Keratinocyte (primary cell): ENCODE measurements at places on chromosomes 1 and 21. TPM values are rescaled to one million over a fixed set of nuclear protein-coding genes. Genes with fewer than 3 reads are reported as not detected.

The STYXL2 gene
- not detected in 3 replicates for polyA plus RNA-seq

The DIRAS3 gene
- 0.14 to 0.23 TPM (median 0.20 TPM) in 3 replicates for polyA plus RNA-seq

The ADCY10 gene
- polyA plus RNA-seq = 0.04 to 0.10 TPM in 2 of 3 replicates, not detected in the other

The TTC22 gene
- 5.1 to 8.0 TPM (median 7.2 TPM) in 3 replicates for polyA plus RNA-seq

The TXNDC12 gene
- 26.5 to 28.2 TPM (median 26.5 TPM) in 3 replicates for polyA plus RNA-seq

The COL24A1 gene
- 0.01 TPM in 1 of 3 replicates, not detected in the others for polyA plus RNA-seq

The SUMO3 gene
- polyA plus RNA-seq = 69.3 to 132 TPM (median 115 TPM) in 3 replicates

The BSND gene
- not detected in 3 replicates for polyA plus RNA-seq

The OR14K1 gene
- not detected in 3 replicates for polyA plus RNA-seq

The NUP210L gene
- polyA plus RNA-seq = 0.01 TPM in 1 of 3 replicates, not detected in the others

The ASTN1 gene
- polyA plus RNA-seq = 0.08 TPM in 3 replicates

- no peaks in the 10 kb centered on the region for H3K27me3 ChIP-seq
- no peaks in the 10 kb centered on the region for H3K36me3 ChIP-seq
- H3K4me3 ChIP-seq = peak within 1 kb of the TSS; percentile 83
- peak; percentile 84 for DNase-seq
Measured at GRCh38 chr1:159945483-159946241, at the start of gene IGSF9. Gene IGSF9, minus strand, starts transcription at chr1:159945613. Its CDS starts 2,159 bp downstream, at chr1:159943454.

DNA sequence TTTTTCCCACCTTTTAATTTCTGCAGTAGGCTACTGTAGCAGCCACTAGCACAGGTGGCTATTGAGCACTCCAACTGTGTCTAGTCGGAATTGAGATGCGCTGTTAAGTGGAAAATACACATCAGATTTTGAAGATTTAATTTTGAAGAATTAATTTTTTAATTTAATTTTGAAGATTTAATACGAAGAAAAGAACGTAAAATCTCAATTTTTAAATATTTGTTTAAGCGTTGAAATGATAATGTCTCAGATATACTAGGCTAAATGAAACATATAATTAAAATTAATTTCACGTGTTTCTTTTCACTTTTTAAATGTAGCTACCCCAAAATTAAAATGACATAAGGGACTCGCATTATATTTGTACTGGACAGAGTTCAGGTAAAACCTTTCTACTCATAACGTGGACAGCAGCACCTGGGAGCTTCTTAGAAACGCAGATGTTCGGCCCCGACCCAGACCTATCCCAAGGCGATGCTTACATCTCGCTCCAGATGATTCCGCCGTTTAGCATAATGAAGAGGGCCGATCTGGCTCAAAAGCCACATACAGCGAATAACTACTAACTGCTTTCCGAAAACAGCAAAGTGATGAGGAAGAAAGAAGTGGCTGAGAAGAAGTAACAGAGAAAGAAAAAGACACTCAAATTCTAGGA lies 717 bp downstream of the CRYZL1 start:
- peaks cover 21% of the 10 kb centered on the region for H3K4me1 ChIP-seq
- no peak for DNase-seq
- no peaks in the 10 kb centered on the region for H3K36me3 ChIP-seq

GRCh38 chr1:84152649-84153056 lies 8.6 kb downstream of the PRKACB start:
- H3K4me3 ChIP-seq = no peak overlapping the region
- no peaks in the 10 kb centered on the region for H3K27me3 ChIP-seq
- H3K4me1 ChIP-seq = peaks cover 13% of the 10 kb centered on the region
- no peak for DNase-seq
- H3K36me3 ChIP-seq = no peaks in the 10 kb centered on the region

- peak; percentile 25 for DNase-seq
- H3K27me3 ChIP-seq = no peaks in the 10 kb centered on the region
- no peaks in the 10 kb centered on the region for H3K36me3 ChIP-seq
- no peak overlapping the region for H3K27ac ChIP-seq
- peaks cover 5% of the 10 kb centered on the region for H3K4me1 ChIP-seq
Measured at GRCh38 chr1:209988706-209989105, 50.7 kb downstream of the SYT14 start.

- peaks cover 9% of the 10 kb centered on the region for H3K4me1 ChIP-seq
- H3K36me3 ChIP-seq = no peaks in the 10 kb centered on the region
- no peak overlapping the region for H3K4me3 ChIP-seq
- DNase-seq = no peak
- no peak overlapping the region for H3K27ac ChIP-seq
Measured at GRCh38 chr1:47713333-47713953, 275.6 kb downstream of the FOXD2 start.

GRCh38 chr1:156413391-156414246 lies 44.6 kb downstream of the RHBG start:
- H3K27ac ChIP-seq = no peak overlapping the region
- no peaks in the 10 kb centered on the region for H3K36me3 ChIP-seq
- H3K4me1 ChIP-seq = no peaks in the 10 kb centered on the region
- peaks cover 17% of the 10 kb centered on the region for H3K27me3 ChIP-seq
- DNase-seq = no peak
- H3K4me3 ChIP-seq = no peak overlapping the region

DNA sequence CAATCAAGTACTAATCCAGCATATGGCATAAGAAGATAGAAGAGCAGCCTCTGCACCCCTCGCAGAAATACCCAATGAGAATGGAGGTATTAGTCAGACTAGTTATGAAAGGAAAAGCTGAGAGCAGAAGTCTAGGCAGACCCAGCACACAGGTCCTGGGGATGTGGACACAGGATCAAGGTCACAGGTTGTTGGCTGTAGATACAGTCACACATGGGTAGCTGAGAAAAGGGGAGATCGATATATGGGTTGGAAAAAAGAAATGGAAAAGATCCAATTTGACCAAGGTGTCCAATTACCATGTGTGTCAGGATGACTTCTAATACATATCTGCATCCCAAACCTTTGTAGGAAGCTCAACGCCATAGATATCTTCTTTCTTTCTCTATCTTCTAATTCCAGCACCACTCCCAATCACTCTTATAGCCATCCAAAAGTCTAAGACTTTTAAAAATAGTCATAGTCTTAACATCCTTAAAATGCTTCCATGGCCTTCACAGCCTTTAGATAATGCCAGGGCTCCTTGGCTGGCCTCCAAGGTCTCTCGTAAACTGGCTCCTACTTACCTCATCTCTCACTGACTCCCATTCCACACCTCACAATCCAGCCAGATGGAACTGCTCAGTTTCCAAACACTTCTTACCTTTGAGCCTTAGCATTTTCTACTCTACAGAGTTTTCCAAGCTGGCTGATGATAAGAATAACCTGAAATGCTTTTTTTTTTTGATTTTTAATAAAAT lies 8.3 kb upstream of the ZC3H11B start:
- H3K4me1 ChIP-seq = no peaks in the 10 kb centered on the region
- no peak overlapping the region for H3K4me3 ChIP-seq
- no peaks in the 10 kb centered on the region for H3K36me3 ChIP-seq
- no peaks in the 10 kb centered on the region for H3K27me3 ChIP-seq
- DNase-seq = no peak

GRCh38 chr1:168673974-168674683 lies 54.9 kb downstream of the DPT start:
- no peak for DNase-seq
- H3K27ac ChIP-seq = no peak overlapping the region
- no peaks in the 10 kb centered on the region for H3K27me3 ChIP-seq
- no peaks in the 10 kb centered on the region for H3K4me1 ChIP-seq
- H3K36me3 ChIP-seq = no peaks in the 10 kb centered on the region
- no peak overlapping the region for H3K4me3 ChIP-seq

DNA sequence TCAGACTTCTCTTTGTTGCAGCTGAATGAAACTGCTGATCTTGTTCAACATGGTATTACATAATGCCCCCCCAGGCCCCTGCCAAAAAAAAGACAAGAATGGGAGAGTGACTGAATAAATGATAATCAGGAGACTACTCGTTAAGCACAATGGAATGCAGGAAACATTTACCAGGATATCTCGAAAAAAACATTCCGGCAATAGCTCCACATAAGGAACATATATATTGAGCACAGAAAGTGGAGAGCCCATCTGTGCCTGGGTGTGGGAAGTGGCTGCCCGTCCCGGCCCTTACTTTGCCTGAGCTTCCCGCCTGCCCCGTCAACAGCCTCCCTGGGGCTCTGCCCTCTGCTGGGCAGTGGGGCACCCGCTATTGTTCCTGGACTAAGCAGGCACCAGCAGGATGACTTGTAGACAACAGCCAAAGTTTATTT lies 13.3 kb downstream of the TRIM11 start:
- no peaks in the 10 kb centered on the region for H3K27me3 ChIP-seq
- no peak for DNase-seq
- H3K4me1 ChIP-seq = peaks cover 7% of the 10 kb centered on the region
- H3K27ac ChIP-seq = no peak overlapping the region
- no peak overlapping the region for H3K4me3 ChIP-seq

DNA sequence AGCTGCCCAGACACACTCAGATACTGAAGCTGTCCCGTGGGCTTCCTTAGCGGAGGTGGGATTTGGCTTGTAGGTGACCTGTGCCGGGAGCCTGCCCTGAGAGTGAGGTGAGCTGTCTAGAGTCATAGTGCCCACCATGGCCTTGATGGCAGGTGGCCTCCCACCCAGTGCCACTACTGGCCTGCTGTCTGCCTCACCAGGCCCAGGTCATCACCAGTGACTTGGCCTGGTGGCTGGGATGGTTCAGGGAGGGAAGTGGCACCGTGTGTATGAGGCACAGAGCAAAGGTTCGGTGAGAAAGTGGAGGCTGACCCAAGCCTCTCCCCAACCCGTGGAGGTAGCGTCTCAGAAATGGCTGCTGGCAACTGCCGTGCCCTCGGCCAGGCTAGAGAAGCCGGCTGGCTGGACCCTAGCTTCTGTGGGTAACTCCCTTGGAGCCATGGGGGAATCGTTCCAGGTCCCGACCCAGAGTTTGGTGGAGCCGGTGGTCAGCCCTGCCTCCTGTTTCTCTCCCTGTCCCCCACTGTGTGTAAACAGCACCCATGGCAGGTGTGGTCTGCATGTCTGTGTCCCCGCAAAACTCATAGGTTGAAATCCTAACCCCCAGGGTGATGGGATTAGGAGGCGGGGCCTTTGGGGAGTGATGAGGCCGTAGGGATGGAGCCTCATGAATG lies 155.4 kb upstream of the C1orf174 start:
- H3K4me1 ChIP-seq = no peaks in the 10 kb centered on the region
- no peak overlapping the region for H3K4me3 ChIP-seq
- H3K36me3 ChIP-seq = no peaks in the 10 kb centered on the region
- no peak overlapping the region for H3K27ac ChIP-seq
- DNase-seq = no peak

GRCh38 chr1:94873520-94874351 lies 53.2 kb downstream of the CNN3 start:
- no peak for DNase-seq
- H3K36me3 ChIP-seq = no peaks in the 10 kb centered on the region
- H3K27me3 ChIP-seq = no peaks in the 10 kb centered on the region

DNA sequence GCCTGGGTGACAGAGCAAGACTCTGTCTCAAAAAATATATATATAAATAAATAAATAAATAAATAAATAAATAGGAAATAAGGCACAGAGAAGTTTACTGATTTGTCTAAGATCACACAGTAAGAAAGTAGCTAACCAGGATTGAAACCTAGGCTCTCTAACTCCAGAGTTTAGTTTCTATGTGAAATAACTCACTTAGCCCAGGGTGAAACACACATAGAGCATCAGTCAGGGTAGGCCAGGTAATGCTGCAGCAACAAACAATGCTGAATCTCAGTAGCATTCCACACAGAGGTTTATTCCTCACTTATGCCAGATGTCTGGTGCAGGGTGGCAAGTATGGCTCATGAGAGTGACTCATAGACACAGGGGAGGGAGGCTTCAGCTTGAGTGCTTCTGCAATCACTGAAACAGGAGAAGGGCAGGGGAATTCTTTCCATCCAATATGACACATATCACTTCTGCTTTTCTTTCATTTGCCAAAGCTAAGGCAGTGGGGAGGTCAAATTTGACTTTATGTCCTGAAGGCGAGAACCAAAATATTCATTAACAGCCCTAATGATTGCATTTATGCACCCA lies 37.1 kb upstream of the KANK4 start:
- H3K27me3 ChIP-seq = peaks cover 9% of the 10 kb centered on the region
- H3K27ac ChIP-seq = no peak overlapping the region
- H3K36me3 ChIP-seq = no peaks in the 10 kb centered on the region
- peak; percentile 33 for DNase-seq

DNA sequence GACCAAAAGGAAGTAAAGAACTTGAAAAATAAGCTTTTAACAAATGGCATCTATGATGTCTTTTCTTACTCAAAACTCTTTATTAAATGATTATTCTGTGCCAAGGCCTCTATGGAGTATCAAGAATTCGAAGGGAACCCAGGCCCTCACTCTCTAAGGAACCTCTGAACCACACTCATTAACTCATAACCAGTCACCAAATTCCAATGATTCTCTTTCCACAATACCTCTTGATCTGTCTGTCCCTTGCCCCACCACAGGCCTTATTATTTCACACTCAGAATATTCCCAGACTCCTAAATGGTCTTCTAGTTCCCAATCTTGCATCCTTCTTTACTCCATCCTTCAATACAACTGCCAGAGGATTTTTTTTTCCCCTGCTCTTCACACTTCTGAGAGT lies 37.0 kb downstream of the PCSK9 start:
- no peak overlapping the region for H3K4me3 ChIP-seq
- no peak for DNase-seq
- H3K27ac ChIP-seq = no peak overlapping the region
- H3K4me1 ChIP-seq = peaks cover 7% of the 10 kb centered on the region
- H3K36me3 ChIP-seq = peaks cover 31% of the 10 kb centered on the region
- H3K27me3 ChIP-seq = no peaks in the 10 kb centered on the region

DNA sequence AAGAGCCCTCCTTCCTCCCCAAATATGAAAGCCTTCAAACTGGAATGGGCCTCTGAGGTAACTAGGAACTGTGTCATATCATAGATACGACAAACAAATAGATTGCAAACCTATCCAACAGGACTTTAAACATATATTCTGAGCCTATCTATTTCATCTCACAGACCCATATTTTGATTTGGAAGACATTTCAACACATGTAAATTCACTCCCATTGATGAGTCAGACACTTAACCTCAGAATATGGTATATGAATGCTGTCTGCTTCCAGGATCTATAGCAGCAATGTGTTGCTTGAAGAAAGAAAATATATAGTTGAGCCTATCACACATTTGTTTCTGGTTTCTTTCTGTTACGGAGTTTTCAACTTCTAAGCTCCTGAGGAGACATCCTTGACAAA lies 221.9 kb upstream of the SAMSN1 start:
- H3K4me1 ChIP-seq = no peaks in the 10 kb centered on the region
- no peaks in the 10 kb centered on the region for H3K27me3 ChIP-seq
- no peak for DNase-seq
- no peaks in the 10 kb centered on the region for H3K36me3 ChIP-seq
- H3K27ac ChIP-seq = no peak overlapping the region

- H3K4me3 ChIP-seq = no peak overlapping the region
- H3K4me1 ChIP-seq = peaks cover 23% of the 10 kb centered on the region
- no peak overlapping the region for H3K27ac ChIP-seq
- no peak for DNase-seq
- no peaks in the 10 kb centered on the region for H3K27me3 ChIP-seq
Measured at GRCh38 chr1:245094954-245095353, 59.8 kb upstream of the KIF26B start.

DNA sequence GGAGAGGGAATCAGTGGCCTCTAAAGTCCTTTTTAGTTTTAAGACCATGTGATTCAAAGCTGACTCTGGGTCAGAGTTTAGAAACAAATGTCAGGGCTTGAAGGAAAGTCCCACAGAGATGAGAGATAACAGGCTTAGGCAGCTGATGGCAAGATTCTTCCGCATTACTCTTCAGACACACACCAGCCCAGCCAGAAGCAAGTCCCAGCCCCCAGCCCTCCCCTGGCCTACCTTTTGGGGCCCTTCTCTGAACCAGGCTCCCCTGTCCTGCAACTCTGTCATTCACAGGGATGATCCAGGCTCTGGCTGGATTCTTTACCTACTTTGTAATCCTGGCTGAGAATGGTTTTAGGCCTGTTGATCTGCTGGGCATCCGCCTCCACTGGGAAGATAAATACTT lies 13.1 kb upstream of the CASQ1 start:
- no peak overlapping the region for H3K27ac ChIP-seq
- H3K4me1 ChIP-seq = no peaks in the 10 kb centered on the region
- H3K4me3 ChIP-seq = no peak overlapping the region
- DNase-seq = no peak
- no peaks in the 10 kb centered on the region for H3K36me3 ChIP-seq
